ENCODE measurements at places on chromosomes 2 and 18.

DNA sequence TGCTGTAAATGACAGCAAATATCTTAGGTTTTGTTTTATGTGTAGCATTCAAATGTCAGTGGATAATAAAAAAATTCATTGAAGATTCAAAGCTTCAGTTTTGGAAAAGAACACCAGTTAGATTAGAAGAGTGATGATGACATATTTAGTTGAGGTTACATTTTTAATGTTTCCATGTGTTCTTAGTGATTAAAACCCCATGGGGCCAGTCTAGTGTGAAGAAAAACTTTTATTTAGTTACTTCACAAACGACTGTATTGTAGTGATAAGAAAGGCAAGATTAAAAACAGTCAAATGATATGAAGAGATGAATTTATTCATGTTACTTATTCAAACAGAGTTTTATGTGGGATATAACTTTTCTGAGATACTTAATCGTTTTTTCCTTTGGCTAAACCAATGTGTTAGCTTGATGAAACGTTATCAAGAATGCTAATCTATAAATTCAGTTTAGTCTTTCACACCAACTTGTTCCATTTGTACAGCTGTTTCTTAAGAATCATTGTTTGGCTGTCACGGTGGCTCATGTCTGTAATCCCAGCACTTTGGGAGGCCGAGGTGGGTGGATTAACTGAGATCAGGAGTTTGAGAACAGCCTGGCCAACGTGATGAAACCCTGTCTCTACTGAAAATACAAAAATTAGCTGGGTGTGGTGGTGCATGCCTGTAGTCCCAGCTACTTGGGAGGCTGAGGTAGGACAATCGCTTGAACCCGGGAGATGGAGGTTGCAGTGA, 11.6 kb downstream of the BMPR2 start:
- DNase-seq, result no peak

DNA sequence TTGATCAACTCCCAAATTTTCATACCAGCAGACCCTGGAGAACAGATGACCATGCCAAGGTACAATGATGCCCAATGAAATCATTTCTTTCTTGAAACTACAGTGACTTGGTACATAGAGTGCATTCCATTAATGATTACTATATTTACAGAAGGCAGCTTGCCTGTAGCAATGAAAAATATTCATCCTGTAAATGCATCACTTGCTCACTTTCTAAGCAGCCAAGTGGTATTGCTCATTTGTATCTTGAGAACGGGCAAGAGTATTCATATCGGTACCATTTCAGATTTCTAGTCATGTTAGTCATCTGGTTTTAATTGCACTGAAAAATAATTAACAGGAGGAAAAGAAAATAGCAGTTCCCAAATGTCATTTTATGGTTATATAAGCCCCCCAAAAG, 59.6 kb downstream of the VIL1 start:
- DNase-seq, result no peak

- peak; percentile 26 for DNase-seq
Measured at GRCh38 chr18:46414863-46415262, 242.2 kb downstream of the LOXHD1 start.

- DNase-seq, result no peak
Measured at GRCh38 chr18:80086281-80086680, 22.8 kb upstream of the ADNP2 start.

DNA sequence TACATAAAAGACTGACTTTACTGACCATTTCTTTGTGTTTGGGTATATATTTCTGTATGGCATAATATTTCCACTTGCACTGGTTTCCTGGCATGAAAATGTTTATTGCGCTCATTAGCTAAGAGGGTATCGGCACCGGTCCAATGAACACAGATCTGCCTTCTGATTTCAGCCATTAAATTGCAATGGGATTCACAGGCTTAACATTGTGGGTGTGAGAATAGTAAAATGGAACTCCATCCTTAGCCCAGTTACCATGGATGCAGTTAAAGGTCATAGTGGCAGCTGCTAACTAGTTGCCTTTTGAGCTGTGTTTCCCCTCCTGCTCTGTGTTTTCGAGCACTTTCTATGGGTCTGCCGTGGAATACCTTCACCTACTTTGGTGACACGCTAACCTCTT, 352.6 kb upstream of the POU3F3 start:
- no peak for DNase-seq

- no peak for DNase-seq
Measured at GRCh38 chr2:224569654-224570053, 15.5 kb downstream of the CUL3 start.

DNA sequence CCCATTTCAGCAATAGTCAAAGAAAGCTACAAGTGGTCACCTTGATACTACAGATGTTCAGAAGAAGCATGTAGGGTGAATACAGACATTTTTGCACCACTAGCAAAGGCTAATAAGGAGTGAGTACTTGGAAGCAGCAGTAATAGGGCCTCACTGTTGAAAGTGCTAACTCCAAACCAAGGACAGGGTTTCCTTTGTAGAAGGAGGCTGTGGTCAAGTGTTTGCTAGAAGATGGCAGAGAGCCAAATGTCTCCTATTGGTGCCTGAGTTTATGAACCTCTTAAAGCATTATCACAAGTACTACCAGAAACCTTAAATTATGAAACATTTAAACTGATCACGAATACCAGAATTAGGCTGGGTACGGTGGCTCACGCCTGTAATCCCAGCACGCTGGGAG, 308.1 kb downstream of the ZEB2 start:
- no peak for DNase-seq

- no peak for DNase-seq
Measured at GRCh38 chr18:46042571-46043123, 29.4 kb downstream of the PSTPIP2 start.

- no peak for DNase-seq
Measured at GRCh38 chr18:11114653-11115052, 34.7 kb downstream of the PIEZO2 start.

- no peak for DNase-seq
Measured at GRCh38 chr2:28507796-28508764, 12.2 kb downstream of the PLB1 start.

DNA sequence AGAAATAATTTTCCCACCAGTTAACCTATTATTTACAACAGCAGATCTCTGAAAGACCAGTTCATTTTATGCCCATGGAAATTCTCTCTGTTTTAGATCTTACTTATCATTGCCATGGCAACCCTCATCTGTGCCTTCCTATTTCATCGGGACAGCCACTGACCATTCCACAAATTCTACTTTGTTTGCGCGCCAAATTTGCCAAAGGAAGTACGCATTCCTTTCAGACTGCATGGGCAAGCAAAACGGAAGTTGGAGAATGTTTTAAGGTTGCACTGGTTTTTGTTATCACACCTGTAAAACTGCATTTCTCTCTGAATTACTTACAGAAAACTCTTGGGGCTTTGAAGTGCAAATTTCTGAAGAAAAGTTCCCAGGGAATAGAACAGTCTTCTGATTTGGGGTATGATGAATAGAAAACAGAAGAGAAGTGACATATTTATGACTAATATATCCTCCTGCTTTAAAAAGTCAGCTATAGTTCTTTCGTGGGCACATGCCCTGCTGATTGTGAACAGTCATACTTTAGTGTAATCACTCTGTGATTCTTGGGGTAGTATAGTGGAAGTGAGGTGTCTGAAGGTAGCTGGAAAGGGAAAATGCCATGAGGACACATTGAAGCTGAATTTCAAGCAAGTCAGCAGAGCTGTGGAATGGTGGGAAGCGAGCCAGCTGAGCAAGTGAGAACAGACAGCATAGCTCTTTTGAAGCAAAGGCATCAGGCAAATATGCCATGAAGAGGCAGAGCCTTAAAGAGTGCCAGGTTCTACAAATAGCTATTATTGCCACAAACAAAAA, 20.9 kb downstream of the NETO1 start:
- DNase-seq, result no peak

DNA sequence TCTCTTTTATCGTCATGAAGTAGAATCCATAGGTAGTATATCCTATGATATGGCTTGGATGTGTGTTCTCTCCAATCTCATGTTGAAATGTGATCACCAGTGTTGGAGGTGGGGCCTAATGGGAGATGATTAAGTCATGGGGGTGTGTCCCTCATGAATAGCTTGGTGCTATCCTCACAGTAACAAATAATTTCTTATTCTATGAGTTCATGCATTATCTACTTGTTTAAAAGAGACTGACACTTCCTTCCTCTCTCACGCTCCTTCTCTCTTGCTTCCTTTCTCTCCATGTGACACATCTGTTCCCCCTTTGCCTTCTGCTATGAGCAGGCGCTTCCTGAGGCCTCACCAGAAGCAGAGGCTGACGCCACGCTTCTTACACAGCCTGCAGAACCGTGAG, 165.6 kb downstream of the MREG start:
- DNase-seq, result no peak

GRCh38 chr2:17815468-17816184, 634 bp upstream of the MSGN1 start:
- DNase-seq, result no peak

DNA sequence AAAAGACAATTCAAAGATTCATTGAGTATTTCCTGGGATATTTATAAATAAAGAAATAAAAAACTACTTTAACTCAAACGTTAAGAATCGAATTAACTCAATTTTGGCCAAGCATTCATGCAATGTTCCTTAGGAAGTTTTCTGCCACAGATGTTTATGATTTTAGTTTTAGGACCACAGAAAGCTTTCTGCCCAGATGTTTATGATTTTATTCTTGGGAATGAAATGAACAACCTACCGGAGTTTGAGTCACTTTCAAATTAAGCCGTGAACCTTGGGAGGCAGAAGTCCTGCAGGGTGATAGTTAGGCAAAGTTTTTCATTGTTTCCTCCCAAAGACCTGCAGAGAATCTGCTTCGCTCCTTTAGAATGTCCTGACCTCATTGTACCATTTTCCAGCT, 34.7 kb upstream of the MBP start:
- no peak for DNase-seq

- DNase-seq, result no peak
Measured at GRCh38 chr2:216155954-216156353, 46.8 kb downstream of the XRCC5 start.

GRCh38 chr2:101290711-101291110, 17.8 kb downstream of the RNF149 start:
- DNase-seq, result no peak

DNA sequence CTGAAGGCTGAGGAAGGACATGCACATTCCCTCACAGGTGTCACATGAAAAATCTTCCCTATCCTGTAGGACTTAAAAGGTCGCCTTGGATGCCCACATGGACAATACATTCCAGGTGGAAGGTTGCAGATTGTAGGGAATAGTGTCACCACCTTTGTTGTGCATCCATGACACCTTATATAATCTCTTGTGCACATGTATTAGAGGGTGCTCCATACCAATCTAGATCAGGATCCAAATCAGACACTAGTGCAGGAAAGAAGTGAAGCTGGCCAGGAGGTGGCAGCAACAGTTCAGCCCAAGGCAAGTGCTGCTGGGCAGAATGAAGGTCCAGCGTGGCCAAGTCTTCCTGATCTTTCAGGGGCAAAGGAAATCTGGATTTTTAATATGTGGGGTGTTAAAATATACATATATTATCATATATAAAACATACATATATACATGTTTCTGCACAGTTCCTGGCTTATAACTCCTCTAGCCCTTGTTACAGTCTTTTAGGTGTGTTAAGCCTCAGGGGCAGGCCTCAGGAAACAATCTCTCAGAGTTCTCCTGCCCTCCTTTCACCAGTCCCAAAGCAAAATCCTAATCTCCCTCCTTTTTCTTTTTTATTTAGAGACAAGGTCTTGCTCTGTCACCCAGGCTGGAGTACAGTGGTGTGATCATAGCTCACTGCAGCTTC, 16.6 kb downstream of the NIF3L1 start:
- peak; percentile 46 for DNase-seq

DNA sequence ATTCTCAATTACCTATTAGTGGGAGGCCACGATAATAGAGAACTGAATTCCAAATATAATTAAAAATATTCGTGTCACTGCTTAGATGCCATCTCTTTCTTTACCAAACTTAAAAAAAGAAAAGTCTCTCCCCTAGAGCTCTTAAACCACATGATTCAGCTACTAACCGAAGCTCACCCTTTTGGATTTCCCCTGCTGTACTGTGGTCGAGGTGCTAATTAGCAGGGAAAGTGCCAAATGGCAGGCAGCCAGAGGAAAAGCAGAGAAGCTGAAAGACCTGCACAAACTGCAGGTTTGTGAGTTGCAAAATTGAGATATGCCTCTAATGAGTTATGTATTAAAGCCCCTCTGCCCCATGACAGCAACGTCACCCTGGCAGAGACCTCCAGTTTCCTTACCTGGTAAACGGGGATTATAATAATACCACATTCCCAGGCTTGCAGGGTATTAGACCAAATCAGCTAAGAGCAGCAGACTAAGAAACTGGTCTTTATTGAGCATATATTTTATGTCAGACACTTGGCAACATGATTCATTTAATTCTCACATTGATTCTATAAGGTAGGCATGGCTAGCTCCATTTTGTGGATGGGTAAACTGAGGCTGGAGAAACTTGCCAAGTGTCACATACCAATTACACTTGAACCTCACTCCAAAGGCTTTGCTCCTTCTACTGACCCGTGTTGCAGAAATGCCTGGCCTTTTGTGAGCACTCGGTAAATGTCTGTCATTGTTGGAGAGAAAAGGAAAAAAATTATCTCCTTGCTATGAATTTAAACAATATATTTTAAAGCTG, 259.7 kb downstream of the LPIN1 start:
- DNase-seq, result no peak

GRCh38 chr2:208369091-208369490, 37.5 kb upstream of the PTH2R start:
- no peak for DNase-seq

DNA sequence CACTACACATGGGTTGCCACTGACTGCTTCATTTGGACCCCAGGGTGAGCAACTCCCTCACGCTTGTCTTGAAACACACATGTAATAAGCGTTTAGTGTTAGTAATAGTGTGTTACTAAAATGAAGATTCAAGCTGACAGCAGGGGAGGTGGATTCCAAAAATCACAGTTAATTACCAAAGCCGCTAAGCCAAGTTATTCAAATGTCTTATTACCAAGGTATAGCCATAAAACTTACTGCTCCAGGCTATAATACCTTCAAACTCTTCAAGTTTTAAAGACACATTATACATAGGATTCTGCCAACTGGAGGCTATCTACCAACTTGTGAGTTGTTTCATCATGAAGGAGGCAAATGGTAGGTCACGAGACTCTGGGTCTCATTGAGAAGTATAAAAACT, 2.9 kb downstream of the LPIN2 start:
- no peak for DNase-seq

- no peak for DNase-seq
Measured at GRCh38 chr2:25250331-25251070, 82.1 kb upstream of the POMC start.

DNA sequence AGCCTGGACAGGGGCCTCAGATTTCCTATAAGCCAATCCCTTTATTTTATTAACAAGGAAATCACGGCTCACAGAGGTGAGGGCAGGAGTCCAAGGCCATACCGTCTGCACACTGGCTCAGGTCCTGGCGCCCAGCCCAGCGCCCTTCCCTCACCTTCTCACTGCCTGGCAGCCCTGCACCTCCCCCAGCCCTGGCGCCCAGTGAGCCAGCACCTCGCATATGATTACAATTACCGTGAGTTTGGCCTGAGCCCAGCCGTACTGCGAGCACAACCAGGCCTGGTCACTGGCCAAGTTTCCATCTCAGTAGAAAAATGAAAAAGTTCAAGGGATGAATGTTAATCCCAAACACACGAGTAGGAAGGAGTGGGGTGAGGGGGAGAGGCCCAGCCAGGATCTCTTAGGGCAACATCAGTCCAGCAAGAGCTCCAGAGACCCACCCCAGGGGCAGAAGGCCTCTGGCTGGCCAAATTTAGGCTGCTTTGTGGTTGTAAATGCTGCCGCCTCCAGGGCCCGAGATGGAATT, 68.4 kb downstream of the MCFD2 start:
- no peak for DNase-seq

Data from SK-N-DZ (cell line).